IMR-90 (cell line): ENCODE measurements at places on chromosomes 3 and 15. TPM values are rescaled to one million over a fixed set of nuclear protein-coding genes. Genes with fewer than 3 reads are reported as not detected.

Gene TTLL13
- total RNA-seq = not detected in 2 replicates

Gene IP6K2
- 73.7 and 76.9 TPM in 2 replicates for total RNA-seq

Gene ARHGAP31
- total RNA-seq = 6.6 and 7.5 TPM in 2 replicates

Gene HYKK
- 3.9 and 5.6 TPM in 2 replicates for total RNA-seq

Gene ZNF710
- 8.2 and 8.9 TPM in 2 replicates for total RNA-seq

Gene GABRG3
- not detected in 2 replicates for total RNA-seq

Gene AGTR1
- 2.7 and 3.3 TPM in 2 replicates for total RNA-seq

Gene CSPG5
- under 0.01 TPM in 2 replicates for total RNA-seq

GRCh38 chr15:25985165-25985564, 122.0 kb upstream of the ATP10A start:
- no peak for DNase-seq

DNA sequence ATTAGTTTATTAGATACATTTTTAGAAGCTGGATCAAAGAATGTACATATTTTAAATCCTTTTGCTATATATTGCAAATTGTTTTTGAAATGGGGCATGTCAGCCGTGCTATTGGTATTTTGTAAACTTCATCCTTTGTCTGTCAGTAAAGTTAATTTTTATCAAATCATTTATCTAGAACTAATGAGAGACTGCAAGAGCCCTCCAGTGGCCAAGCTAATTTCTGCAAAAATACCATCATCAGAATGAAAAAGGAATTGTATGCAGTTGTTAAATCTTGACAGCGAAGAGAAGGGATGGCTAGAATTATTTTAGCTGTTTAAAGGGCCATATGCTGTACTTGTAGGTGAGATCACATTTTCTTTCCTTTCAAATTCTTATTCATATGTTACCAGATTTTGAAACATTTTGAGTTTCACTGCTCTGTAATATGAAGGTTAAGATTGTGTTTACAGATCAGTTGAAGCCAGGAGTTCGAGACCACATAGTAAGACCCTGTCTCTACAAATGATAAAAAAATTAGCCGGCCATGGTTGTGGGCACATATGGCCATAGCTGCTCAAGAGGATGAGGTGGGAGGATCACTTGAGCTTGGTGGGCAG, 8.1 kb upstream of the CLDN11 start:
- no peak for DNase-seq

DNA sequence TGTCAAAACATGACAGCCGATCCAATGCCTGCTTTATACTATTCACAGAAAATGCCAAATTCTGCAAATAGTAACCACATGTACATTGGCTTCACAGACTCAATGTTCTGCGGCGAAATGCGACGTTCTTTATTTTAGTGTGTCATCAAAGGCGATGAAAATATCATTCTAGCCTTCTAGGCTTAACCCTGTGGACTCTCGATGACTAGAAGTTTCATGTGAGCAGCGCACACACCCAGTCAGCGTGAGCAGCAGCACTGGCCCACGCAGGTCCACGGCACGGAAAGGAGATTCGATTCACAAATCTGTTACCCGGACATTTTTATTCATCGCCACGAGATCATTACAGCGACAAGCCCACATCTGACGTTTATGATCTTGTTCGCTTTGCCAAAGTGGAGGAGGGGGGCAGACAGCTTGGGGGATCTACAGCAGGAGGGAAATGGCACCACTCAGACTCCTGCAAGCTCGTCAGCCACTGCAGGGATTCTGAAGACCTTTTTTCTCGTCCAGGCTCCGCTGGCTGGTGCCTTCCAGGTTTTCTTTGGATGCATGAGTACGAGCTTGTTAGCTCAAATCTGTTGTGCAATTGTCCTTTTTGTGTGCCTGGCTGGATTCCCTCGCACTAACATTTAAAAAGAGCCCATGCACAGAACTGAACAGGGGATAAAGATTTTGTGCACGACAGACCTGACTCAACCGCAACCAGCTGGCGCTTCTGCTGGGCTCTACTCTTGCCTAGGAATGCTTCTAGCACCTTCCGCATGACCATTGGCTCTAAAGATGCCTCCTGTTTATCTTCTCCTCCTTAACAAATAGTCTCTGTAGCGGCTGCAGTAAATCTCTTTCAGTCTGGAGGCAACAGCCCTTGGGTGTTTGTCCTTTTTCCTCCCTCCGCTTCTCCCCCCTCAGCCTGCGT, 938.4 kb downstream of the MCTP2 start:
- peak; percentile 42 for DNase-seq

DNA sequence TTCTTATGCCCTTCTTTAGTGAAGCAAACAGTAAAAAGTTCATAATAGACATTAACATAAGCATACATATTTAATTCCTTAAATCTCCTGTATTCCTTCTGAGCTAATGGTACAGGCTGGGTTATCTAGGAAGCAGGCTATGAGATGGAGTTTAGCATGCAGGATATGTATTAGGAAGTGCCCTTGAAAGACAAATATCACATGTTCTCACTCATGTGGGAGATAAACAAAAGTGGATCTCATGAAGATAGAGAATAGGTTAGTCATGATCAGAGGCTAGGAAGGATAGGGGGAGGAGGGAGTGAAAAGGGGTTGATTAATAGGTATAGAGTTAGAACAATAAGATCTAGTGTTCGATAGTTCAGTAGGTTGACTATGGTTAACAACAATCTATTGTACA, 105.4 kb downstream of the CLASP2 start:
- DNase-seq = peak; percentile 4

DNA sequence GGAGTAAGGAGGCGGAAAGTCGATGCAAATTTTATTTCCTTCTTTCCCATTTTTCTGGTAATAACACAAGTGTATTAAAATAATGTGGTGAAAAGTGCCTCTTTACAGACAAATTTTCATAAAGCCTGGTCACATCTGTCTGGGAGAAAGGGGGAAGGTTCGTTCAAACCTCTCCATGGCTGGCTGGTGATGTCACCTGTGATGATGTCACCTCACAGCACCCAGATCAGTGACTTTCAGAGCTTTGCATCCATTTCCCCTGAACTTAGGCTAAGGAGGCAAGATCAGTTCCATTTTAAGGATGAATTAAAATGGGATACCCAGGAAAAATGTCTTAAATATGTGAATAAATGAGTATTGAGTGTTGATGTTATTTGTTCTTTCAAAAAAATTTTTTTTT, 34.1 kb downstream of the ATP10A start:
- peak; percentile 43 for DNase-seq

GRCh38 chr15:30791239-30792175, 112.2 kb upstream of the FAN1 start:
- no peak for DNase-seq

DNA sequence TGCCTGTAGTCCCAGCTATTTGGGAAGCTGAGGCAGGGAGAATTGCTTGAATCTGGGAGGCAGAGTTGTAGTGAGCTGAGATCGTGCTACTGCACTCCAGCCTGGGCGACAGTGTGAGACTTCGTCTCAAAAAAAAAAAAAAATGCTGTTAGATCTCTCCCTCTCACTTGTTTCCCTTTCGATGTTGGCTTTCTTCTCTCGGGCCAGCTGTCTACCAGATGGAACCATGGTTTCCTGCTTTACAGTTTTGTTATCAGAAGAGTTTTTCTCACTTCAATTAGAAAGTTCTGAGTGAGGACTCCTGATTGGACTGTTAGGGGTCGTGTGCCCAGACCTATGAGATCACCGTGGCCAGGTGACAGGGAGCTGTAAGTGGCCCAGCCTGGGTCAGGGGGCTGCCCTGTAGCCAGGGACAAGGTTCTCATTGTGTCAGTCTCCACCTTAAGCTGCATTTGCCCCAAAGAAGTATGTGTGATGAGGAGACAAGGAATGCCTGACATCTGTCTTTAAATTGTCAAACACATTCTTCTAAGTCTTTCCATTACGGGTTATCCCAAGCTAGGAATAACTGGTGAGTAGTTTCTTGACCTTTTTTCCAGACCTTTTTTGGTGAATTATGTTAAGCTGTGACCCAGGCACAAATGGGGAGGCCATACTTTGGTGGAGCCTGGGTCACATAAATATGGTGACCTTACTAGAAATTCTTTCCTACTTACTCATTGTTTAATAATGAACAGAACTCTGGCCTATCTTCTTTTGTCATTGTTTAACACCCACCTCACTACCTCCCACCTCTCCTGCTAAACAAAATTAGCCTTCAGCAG, 25.2 kb downstream of the SNAPC5 start:
- DNase-seq = peak; percentile 50

- DNase-seq = no peak
Observed at GRCh38 chr3:152109038-152109437, 159.7 kb upstream of the MBNL1 start.

DNA sequence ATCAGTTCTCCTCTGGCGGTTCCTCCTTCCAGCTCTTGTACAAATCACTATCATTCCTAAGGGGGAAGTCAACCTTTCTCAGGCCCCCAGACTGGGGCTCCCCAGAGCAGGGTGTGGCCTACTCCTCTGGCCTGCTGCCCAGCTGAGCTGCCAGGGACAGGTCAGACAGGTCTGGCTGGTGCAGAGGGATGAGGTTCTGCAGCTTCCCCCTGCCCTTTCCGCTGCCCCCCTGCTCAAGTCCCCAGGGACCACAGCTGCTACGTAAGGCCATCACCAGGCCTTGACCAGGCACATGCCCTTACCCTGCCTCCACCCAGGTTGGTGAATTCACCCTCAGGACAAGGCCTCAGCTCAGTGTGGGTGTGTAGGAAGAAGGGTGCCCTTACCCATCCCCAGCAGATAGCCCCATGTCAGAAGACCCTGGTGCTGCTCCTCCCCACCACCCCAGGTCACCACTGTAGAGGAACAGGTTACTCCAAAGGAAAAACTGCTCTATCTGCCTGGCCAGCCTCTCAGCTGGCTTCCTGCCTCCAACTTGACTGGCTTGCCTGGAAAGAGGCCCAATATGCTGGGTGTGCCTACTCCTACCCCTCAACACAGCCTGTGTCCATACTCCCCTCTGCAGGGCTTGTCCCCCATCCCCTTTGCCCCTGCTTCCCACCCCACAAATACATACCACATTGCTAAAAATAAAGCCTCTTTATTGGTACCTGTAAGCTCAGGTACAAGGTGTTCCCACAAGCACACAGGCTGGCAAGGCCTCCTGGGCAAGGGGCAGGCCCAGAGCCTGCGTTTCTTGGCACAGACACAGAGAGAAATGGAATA, 12.0 kb downstream of the CSRNP1 start:
- peak; percentile 39 for DNase-seq

DNA sequence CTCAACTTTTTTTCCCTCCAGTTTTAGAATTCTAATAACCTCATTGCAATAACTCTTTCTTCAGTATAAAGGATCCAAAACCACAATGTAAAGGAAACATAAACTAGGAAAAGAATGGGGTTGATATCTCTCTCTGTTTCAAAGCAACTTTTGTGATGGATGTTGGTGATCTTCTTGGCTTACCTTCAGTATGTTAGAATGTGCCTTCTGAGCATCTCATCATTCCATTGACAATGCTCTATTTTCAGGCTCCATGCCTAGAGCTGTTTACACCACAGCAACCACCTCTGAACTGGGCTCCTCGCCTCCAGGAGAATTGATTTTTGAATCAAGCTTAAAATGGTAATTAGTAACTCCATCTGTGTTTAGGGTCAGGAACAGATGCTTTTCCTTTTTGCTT, 6.6 kb downstream of the NLGN1 start:
- DNase-seq = no peak

DNA sequence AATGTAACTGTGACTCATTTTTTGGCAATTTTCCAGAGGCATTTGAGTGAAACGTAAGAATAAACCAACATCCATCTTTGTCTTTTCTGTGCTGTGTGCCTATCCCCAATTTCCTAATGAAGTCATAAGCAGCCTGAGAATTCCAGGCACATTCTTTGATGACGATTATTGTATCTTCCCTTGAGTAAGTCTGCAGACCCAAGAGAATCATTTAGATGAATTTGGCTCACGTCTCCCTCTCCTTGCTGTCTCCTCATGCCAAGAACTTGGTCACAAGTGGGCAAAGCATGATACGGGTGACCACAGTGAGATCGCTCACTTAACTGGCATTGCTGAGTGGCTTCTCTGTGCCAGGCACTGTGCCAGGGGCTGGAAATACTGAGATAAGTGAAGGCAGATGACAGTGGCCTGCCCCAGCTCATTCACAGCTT, 384.5 kb upstream of the IL12A start:
- DNase-seq = peak; percentile 68

DNA sequence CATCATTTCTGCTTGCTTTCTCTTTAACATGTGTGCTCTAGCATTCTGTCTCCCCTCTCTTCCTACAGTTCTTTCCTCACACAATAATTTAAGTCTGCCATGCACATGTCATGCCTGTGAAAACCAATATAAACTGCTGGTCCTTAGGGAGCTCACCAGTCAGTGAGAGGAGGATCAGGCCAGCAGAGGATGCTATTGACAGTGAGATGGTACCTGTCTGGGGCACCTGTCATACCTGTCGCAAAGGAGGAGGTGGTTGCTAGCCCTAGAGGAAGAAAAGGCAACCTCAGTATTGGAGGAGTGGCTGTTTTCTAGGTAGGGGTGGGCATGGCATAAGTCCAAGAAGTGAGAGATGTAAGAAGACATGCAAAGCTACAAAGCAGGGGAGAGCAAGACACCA, 194.6 kb downstream of the GABRG3 start:
- no peak for DNase-seq

DNA sequence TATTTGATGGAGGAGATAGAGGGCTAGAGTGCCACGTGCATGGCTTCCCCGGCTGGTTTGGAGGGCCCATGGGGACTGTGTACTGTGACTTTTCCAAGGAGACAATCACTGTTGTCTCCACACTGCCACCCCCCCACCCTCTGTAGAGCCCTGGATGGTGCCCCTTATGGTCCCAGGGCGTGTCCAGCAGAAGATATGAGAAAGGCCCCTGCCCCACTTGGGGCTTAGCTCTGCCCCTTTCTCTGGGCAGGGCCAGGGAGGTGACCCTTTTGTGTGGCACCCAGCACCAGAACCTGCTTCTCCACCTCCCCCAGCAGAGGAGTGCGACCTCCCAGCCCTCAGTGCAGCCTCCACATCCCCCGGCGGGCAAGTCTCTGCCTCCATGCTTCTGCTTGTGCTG, 32.1 kb downstream of the SPSB4 start:
- no peak for DNase-seq

- DNase-seq = no peak
Observed at GRCh38 chr3:70952033-70952747, 631.3 kb downstream of the FOXP1 start.

DNA sequence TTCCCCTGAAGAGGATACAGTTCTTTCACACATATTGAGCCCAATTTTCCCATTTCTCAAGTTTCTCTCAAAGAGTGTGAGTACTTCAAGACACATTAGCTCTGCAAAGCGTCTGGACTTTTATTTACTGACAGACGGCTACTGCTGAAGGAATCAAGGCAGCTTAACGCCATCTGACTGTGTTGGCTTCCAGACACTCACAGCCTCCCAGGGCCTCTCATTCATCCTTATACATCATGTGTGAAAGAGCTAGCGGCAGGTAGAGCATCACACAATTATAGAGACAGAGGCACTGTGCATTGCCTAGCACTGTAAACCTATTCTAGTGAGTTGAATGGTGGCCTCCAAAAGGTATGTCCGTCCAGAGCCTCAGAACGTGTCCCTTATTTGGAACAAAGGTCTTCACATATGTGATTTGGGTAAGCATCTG, 284.1 kb upstream of the STT3B start:
- no peak for DNase-seq

DNA sequence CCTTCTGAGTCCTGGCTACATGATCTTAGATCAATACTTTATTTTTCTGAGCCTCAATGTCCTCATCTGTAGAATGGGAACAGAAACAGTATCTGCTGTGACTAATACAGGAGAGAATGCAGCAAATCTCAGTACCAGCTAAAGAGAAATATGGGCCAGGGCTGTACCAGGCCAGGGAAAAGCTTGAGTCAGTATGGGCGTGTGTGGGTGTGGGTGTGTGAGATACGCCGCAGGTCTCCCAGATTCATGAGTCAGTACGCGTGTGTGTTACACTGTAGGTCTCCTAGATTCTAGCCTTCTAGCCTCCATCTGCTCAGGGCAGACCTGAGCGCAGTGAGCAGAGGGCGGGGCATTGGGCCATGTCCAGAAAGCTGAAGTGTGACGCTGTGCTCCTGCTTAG, 15.2 kb downstream of the GNAI2 start:
- peak; percentile 94 for DNase-seq
